AG10803 (cell line): ENCODE measurements at places on chromosomes 6 and 20.

DNA sequence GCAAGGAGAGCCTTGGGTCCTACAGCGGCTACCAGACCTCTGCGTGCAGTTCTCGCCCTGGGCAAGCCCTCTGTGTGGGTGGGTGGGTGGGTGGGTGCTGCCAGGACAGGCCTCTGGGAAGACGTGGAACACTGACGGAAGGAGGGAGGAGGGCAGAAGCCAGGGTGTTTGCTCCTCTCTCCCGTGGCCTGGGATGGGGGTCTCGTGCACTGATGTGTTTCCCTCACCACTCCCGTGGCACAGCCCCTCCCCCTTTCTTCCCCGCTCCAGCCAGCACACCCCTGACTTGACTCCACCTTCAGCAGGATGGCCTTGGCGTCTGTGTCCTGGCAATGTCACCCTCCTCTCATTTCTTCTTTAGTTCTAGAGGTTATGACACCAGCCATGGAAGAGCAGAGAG, 130.0 kb downstream of the CDH26 start:
- DNase-seq, result no peak

DNA sequence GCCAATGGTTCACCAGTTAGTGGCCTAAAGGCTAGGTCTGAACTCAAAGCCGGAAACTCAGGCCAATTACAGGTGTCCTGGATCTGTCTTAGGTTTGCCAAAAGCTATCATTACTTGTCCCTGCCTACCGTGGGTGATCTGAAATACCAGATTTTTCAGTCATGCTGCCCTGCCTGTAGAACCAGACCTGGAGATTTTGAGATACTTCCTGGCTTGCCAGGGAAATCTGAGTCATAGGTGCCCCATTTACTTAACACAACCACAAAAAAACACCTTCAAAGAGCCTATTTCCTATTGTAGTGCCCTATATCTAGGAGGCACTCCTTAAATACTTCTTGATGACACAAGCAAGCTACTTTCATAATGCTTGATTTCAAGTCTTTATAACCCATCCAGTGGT, 13.9 kb upstream of the RANBP9 start:
- no peak for DNase-seq

DNA sequence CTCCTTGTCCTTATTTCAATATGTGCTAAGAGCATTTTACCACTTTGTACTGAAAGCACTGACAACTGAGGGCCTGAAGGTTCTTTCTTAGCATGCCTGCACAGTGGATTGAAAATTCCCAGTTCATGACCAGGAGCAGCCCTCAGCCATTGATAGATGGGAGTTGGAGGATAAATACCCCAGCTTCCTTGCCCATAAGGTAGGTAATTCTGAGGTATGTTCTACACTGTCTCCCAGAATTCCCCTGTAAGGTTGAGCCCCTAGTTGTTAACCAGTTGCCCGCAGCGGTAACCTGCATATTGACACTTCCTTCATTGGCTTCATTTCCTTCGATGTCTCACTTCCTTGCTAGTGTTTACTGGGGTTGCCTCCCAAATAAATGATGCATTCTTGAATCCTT, 162.0 kb downstream of the CDC5L start:
- no peak for DNase-seq

GRCh38 chr6:52482903-52483670, 62.9 kb downstream of the EFHC1 start:
- DNase-seq, result no peak

DNA sequence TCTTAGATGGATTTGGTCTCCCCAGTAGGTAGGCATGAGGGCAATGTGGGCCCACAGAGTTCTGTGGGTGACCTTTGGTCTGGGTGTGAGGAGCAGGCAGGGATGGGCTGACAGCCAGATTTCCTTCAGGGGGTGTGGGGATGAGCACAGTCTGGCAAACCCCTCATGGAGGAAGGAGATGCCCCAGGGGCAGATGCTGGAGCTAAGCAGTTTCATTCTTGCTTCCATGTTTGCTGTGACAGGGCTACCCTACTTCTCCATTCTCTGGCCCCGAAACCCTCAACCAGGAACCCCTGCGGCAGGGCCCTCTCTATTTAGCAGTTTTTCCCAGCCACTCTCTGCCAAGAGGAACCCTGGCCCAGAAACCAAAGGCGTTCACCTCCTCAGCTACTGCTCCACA, 40.4 kb downstream of the GCLC start:
- DNase-seq, result no peak

GRCh38 chr6:41271901-41272395, 14.5 kb downstream of the TREM1 start:
- DNase-seq, result no peak
